Thoracic aorta (tissue), 2 donors: ENCODE measurements at places on chromosomes 7 and 10.

GRCh38 chr7:50119815-50120637 is 27.0 kb upstream of the ZPBP start:
- no peak for DNase-seq

GRCh38 chr7:139895141-139895829 is 66.2 kb downstream of the TBXAS1 start:
- no peak for DNase-seq

- DNase-seq: no peak
Measured at GRCh38 chr7:47170516-47170915, 411.4 kb downstream of the TNS3 start.

GRCh38 chr10:123096452-123096851 is 39.3 kb upstream of the HMX3 start:
- DNase-seq: no peak

- DNase-seq: no peak
Measured at GRCh38 chr10:10677479-10677878, 340.2 kb upstream of the CELF2 start.

- no peak for DNase-seq
Measured at GRCh38 chr10:103193820-103194529, 903 bp upstream of the NT5C2 start.

DNA sequence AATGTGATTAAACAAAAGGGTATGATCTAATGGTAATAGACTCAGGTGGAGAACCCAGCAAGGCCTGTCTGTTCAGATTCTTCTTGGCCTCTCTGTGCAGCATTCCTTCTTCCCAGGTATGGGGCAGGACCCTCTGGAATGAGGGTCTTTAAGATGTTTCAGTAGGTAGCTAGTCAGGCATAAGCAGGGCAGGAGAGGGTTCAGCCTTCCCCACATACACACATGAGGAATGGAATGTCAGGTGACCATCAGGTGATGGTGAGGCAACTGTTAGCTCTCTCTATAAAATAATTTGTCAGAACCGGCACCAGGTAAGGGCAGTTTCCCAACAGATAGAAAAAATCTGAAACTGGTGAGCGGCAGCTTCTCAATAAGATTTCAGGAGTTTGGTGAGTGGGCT is 222.3 kb upstream of the PHYHIPL start:
- no peak for DNase-seq

DNA sequence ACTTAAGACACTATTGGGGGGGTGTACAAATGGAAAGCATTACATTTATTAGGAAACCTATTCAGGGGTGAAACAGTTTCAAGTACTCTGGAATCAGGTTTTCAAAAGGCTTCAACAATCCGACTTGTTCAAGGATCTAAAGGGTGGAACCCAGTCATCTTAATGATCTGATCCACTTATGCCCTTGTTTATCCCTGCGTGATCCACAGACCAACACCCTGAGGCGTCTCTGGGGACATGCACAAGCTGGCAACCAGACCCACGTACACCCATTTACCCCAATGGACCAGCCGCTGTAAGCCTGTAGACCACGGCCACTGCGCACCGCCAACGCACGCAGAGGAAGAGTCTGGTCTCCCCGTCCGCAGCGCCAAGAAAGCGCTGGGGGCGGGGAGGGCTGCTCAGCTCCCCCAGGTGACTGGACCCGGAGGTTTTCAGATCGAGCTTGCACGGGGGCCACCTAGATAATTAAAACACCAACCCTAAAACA is 13.4 kb downstream of the HNRNPF start:
- DNase-seq: no peak

DNA sequence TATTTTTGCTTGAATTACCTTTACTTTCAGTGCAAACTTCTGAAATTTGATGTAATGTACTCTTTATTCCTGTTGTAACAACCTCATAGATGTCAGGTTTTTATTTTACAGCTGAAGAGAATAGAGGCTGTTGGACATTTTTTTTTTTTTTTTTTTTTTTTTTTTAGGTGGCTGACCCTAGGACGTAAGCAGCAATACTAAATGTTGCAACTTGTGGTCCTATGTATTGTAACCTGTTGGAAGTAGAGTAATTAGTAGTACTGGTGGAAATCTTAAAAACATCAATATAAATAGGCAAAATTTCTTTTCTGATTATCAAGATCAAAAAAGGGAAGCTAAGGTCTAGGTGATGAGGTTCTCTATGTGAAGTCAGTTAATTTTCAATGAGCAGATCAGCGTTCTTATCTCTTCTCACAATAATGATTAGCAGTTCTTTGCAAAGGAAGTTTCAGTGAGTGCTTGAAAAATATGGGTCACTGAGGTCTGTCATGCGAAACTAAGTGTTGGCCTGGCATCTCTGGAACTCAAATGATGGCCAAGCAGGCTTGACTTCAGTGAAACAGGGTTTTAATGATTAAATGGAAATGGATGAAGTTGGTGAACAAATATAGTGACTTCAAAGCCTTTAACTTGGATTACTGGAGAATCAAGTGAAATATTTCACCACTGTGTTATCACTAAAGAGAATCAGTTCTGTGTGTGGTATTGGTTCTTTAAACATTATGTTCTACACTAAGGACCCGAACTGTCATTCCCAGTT is 42.7 kb downstream of the BICC1 start:
- no peak for DNase-seq

GRCh38 chr7:22356701-22357310 is at the start of gene RAPGEF5:
Gene RAPGEF5 (minus strand): TSS chr7:22357154. CDS start chr7:22357060, 94 bp downstream.
- DNase-seq: no peak
